ENCODE measurements at places on chromosomes 12 and 14.

DNA sequence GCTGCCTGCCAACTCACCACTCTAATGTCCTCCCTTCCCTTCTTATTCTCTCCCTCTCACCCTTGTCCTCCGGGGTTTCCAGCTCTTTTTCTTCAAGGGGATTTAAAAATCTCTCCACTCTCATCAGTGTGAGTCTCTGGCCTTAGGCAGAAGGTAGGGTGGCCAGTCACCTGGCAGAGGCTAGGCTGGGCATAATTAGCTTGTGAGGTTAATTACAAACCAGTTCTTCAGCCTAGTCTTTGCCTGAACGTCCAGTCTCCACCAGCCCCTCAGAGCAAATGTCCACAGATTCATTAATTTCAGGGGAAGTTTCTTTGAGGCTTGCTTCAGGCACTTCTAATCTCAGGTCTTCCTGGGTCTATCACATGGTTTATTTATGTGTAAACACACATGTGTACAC lies 6.7 kb downstream of the KRT7 start:
- DNase-seq: no peak

DNA sequence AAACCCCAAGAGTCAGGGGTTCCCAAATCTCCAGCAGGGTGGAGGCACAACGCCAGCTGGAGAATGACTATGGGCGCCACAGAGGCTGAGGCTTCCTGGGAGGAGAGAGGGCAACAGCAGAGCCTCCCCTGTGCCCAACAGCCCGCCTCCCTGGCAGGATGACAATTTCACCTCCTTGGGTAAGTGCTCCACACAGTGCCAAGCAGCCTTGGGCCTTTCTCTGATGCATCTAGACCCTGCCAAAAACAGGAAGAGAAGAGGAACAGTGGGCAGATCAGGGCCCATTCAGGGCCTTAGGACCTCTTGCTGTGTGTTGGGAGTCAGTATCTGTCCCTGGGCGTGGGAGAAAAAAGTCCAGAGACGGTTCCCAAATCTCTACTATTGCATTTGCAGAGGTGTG lies 5.0 kb upstream of the OR10P1 start:
- no peak for DNase-seq

DNA sequence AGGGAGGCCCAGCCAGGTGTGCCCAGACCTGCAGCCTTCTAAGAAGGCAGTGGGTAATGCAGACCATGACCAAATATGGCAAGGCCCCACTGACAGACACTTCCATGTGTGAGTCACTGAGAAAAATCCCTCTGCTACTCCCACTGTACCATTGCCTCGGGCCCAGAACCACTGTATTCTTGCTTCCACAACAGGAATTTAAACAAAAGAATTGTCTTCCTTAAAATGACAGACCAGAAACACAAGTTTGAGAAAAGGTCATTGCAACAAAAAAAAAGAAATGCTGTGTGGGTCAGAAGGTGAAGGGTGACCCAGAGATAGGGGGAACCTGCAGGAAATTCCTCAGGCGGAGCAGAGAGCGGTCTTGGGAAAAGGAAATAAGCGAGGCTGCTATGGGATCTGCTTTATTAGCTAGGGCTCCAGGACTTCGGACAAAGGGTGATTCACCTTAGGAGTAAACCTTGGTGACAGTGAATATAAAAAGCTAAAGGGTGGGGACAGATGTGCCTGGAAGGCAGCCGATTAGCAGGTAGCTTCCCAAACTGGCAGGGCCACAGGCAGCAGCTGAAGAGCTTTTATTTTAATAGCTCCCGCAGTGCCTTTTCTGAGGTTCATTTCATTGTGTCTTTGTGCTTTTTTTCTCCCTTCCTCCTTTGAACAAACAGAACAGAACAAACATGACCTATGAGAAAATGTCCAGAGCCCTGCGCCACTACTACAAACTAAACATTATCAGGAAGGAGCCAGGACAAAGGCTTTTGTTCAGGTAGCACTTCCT lies 185.3 kb upstream of the BCL2L14 start:
- no peak for DNase-seq

GRCh38 chr12:45263587-45263986 lies 47.7 kb downstream of the ANO6 start:
- no peak for DNase-seq

DNA sequence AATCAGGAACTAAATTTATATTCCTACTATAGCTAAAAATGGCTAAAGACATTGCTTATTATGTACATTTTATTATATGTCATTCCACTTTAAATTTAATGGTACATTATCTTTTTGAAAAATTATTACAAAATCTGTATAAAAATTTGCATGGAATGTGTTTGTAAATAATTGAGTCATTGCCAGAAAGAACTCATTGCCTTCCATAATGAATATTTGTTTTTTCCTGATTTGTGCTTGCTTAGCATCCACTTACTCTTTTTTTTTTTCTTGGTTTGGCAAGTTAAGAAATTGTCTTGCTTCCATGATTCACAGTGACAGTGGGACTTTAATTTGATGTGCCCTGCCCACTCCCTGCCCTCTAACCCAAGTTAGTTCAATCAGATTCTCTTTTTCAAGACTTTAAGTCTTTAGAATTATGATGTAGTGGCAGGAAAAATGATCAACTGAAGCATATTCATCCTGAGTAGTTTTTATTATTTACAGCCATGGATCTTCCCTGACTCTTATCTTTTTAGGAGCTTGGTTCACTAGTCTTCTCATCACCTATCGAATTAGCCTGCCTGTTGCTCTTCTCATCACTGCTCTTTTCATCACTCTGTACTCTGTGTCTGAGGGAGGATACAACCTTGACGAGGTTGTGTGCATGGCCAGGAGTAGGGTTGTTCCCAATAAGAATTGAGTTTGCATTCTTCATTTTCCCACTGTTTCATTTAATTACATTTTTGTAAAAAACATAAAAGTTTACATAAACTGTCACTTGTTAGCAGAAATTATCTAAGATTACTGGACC lies 442.0 kb downstream of the BTG1 start:
- DNase-seq: no peak

DNA sequence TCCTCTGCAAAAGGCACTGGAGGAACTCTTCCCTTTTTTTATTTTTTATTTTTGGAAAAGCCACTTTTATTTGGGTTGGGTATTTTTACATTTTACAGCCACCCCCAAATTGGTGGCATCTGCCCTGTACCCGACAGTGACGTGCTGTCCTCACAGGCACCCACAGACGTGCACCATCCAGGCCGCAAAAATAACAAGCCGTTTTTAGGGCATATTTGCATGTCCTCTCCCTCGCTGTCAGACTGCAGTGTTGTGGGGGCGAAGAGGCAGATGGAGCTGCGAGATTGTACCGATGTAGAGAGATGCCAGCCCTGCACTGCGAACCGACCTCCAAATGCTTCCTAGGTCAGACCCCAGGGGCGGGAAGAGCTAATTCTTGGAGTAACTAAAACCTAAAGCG lies 12.2 kb downstream of the JDP2 start:
- no peak for DNase-seq

GRCh38 chr12:45981075-45981837 lies 9.1 kb downstream of the SCAF11 start:
- no peak for DNase-seq

DNA sequence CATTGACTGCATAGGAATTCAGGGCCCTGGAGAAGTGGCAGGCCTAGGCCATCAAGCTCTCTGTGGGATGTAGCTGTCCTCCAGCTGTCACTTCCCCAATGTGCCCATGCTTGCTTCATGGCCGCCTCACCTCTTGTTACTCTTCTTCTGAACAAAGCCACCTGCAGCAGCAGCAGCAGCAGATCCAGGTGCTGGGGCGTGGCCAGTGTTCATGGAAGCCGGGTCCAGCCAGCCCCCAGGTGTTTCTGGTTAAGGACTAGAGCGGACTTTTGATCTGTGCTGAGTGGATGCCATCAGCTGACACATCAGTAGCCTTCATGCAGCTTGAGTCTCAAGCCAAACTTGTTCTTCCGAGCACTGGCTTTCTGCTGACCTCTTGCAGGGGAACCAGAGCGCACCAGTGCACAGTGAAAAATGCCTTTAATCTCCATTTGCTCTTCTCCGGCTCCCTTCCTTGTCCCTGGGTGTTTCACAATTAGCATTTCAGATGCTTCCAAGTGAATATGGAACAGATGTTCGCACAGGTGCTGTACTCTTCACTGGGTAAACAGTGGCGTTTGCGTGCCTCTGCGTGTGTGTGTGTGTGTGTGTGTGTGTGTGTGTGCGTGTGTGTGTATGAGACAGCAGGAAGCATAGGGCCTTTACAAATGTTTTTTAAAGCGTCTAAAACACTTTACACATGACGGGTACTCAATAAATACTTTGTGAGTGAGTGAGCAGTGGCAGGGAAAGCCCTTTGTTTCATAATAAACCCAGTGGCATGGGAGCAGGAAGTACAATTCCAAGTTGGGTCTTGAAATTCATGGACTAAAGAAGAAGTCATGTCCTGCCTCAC lies 20.1 kb downstream of the TPCN1 start:
- no peak for DNase-seq

Data from GM12864 (cell line).